ENCODE measurements at places on chromosomes 5 and 9. TPM values are rescaled to one million over a fixed set of nuclear protein-coding genes. Genes with fewer than 3 reads are reported as not detected.

SLC26A2 gene
- total RNA-seq: 853 TPM

MGAT1 gene
- total RNA-seq: 117 TPM

DNA sequence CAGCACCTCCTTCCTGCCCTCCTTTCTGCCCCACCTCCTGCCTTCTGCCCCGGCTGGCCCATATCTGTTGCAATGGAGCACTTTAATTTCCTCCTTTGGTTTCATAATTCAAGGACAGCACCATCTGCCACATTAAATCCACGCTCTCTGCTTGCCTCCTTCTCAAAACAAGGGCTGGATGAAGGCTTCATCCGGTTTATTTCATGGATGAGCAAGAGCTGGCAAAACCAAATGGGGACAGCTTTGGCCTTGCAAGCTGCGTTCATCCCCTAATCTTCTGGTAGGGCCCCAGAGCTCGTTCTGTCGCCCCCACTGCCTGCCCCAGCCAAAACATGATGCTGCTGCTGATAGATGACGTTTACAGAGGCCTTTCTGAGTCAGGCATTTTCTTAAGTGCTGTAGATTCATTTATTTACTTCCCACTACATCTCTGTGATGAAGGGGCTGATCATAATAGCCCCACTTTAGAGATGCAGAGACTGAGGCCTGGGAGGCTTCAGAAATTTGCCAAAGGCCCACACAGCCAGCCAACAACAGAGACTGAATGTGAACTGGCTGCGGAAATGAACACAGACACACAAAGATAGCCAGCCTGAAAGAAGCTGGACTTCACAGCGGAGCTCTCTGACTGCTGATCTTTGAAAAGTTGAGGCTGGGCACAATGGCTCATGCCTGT lies 115.6 kb upstream of the CPEB4 start:
- no peak for DNase-seq

GRCh38 chr5:151709109-151709735 lies 22.5 kb upstream of the SPARC start:
- no peak for DNase-seq

IFNA13 gene
- not detected for total RNA-seq

LMNB1 gene
- total RNA-seq: 30.6 TPM

GABBR2 gene
- not detected for total RNA-seq

KCNV2 gene
- total RNA-seq: not detected
